ENCODE measurements at places on chromosomes 13 and 19. TPM values are rescaled to one million over a fixed set of nuclear protein-coding genes. Genes with fewer than 3 reads are reported as not detected.

Gene PSG7
- not detected for total RNA-seq

Gene EFNA2
- total RNA-seq = 0.57 TPM

Gene IGFL4
- not detected for total RNA-seq

Gene SOHLH2
- total RNA-seq = 0.19 TPM

Gene CGB5
- total RNA-seq = not detected

Gene SYCN
- not detected for total RNA-seq

Data from vein endothelial cell (primary cell).